ENCODE measurements at places on chromosomes 6 and 20.

- no peak for DNase-seq
Measured at GRCh38 chr20:2911200-2911599, 37.9 kb downstream of the PTPRA start.

- DNase-seq = no peak
Measured at GRCh38 chr6:170057034-170057734, 233.7 kb downstream of the DLL1 start.

DNA sequence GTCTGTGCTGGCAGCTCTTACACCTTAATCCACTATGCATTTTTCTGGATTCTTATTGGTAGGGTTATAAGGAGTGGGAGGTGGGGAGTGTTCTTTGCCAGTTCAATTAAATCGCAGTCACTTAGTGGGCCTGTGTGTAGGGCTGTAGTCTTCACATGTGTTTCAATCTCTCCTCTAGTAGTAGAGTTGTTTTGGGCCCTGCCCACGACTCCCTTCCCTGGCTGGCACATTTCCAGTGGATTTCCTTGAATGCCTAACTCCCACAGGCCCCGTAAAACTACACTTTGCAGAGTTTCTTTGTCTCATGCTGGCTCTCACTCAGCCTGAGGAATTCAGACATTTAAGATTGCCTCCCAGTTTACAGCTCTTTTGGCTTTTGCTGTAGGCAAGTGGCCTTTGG, 414.0 kb upstream of the OPRM1 start:
- DNase-seq = peak; percentile 61

GRCh38 chr20:35663516-35664465, 909 bp downstream of the CPNE1 start:
- peak; percentile 44 for DNase-seq

DNA sequence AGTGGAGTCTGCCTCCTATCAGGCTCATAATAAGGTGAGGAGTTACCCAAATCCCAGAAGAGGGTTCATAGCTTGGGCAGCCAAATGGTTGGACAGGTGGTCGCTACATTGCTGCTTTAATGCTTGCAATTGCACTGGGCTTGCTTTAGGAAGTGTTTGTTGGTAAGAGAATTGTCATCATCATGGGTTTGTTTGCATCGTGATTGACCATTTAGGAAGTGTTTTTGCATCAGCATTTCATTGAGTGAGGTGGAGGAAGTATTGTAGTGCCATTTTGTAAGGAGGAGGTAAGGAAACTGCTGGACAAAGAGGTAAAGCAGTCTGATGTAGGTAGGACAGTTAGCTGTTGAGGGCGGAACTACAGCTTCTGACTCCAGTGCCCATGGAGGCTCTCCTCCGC, 101.5 kb downstream of the ARID1B start:
- no peak for DNase-seq

- no peak for DNase-seq
Measured at GRCh38 chr6:93059911-93060310, 359.4 kb downstream of the EPHA7 start.

DNA sequence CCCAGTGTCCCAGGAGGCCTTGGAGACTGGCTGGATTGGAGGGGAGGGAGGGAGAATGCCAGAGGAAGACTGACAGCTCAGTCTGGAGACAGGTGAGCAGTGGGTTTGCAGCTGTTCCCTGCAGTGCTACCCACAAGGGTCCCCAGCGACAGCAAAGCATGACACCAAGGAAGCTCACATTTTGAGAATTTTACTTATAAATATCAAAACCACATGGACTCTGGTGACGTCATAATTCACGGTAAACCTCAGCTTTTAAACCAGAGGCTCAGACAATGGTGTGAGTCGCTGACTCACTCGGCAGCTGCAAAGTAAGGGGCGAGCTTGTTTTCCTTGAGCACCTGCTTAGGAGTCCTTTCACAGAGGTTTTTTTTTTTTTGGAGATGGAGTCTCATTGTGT, 65.2 kb downstream of the THBS2 start:
- no peak for DNase-seq

DNA sequence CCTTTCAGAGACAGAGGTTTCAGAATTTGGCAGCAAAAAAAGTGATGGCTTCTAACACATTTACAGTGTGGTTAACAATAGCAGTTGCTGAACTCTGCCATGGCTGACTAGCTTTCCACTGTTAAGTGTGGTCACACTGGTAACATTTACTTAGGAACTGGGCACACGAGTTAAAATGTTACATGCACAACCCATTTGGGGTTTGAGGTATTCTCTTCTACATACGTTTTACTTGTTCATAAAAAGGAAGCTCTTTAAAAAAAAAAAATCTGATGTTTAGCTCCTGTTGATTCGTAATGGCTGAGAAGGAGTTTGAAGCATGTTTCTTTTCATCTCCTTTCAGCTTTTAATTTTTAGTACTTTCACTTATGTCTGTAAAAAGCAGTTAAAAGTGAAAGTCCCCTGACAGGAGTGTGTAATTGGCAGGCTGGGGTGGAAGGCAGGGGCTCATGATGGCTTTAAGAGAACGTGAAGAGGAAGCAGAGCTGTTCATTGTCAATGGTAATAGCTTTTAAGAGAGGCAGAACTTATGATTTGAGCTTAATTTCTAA, 245.9 kb downstream of the FARS2 start:
- no peak for DNase-seq

DNA sequence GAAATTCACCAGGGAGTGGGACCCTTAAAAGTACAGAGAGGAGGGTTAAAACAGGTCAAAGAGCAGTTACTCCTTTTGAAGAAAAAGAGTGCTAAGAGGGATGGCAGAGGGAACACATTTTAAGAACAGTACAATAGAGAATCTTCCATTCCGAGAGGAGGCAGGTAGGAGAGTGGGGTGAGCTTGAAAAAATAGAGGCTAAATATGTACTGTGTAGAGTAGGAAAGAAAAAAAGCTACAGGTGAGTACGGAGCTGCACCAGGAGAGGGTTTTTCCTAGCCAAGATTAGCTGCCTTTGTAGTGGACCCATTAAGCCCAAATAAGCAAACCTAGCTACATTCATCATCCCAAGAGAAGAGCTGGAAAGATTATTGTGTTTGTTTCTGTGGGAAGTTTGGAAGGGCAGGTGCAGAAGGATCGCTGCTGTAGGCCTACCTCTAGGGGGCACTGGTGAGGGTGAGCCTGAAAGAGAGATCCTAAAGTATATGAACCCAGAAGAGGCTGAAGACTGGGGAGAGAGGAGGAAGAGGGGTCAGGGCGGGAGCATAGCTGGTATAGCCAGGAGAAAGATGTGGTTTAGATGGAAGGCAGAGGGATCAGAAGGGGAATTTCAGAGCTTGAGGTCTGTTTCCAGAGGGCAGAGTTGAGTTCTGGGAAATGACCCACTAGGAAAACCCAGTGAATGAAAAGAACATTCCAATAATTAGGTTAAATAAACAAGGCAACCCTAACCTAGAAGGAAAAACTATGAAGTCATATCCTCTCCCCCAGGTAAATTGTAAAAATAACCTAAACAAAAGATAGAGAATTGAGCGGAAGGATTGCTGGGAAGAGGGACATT, 50.2 kb upstream of the HINT3 start:
- no peak for DNase-seq

DNA sequence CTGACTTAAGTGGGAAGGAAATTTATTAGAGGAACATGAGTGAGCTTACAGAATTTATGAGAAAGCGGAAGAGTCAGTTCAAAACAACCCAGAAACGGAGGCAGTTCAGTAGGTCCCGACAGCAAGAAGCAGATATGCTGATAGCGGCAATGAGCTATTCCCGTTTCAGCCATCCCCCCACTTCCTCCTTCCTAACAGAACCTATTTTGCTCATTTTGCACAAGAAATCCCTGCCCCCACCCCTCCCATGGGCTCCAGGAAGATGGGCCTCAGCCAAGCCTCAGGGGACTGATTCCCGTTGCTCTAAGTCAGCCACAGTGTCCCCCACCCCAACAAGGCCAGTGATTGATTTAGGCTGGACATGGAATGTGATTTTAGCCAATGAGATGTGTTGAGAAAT, 157.5 kb downstream of the CEBPB start:
- DNase-seq = peak; percentile 66

- DNase-seq = no peak
Measured at GRCh38 chr6:57108691-57109090, 18.7 kb downstream of the ZNF451 start.

- no peak for DNase-seq
Measured at GRCh38 chr6:113651920-113652319, 205.2 kb upstream of the MARCKS start.

- no peak for DNase-seq
Measured at GRCh38 chr6:34295721-34296120, 46.9 kb upstream of the SMIM29 start.

GRCh38 chr20:64242003-64242796, 13.3 kb upstream of the PCMTD2 start:
- no peak for DNase-seq

DNA sequence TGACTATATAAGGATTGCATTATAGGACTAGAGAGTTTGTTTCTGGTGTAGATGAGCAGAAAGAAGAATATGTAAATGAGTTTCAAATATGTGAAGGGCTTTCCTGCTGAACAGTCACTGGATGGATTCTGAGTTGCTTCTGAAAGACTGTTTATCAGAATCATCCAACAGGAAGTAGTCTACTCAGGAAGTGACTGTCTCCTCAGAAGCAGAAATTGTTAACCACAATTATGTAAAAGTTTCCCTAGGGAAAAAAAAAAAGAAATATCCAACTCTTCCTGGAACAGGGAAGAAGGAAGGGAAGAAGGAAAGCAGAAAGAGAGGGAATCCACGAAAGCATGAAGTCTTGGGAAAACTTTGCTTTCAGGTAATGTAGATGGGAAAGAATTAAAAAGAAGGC, 138.9 kb downstream of the TENT5A start:
- no peak for DNase-seq

DNA sequence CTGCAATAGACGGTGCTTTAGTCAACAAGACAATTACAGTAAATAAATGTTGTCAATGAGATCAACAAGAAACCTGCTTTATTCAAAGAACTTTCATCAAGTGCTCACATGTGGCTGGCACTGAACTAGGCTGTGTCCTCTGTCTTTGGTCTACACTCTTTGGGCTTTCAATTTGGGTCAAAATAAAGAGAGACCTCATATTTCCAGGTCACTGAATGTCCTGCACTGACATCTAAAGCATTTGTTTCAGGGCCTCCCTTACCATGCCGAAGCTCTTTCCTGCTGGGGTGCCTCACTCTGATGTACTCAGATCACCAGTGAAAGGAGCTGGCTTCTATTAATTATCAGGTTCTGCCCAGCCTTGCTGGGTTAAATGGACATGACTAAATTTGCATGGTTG, 32.0 kb downstream of the PDE7B start:
- DNase-seq = no peak

DNA sequence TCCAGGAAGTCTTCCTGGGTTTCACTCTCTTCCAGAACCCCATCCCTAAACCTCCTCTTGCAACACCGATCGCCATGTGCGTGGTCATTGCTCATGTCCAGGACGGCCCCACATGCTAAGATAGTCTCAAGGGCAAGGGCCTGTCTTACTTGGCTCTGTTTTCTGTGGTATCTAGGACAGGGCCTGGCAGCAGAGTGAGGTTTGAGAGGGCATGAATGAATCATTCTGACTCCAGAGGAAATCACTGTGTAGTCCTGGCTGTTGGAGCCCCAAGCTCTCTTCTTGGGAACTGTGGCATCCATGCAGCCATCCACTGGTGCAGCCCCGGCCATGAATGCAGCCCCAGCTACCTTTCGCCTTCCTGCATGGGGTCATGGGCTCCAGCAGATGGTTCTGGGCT, 12.4 kb downstream of the SIRPA start:
- DNase-seq = no peak

GRCh38 chr6:12459945-12460661, 169.9 kb downstream of the EDN1 start:
- DNase-seq = peak; percentile 21

- no peak for DNase-seq
Measured at GRCh38 chr6:19864285-19864684, 27.1 kb downstream of the ID4 start.

- DNase-seq = no peak
Measured at GRCh38 chr6:49937811-49938210, 26.2 kb downstream of the DEFB114 start.

- DNase-seq = no peak
Measured at GRCh38 chr6:151443911-151444621, 7.9 kb downstream of the RMND1 start.

DNA sequence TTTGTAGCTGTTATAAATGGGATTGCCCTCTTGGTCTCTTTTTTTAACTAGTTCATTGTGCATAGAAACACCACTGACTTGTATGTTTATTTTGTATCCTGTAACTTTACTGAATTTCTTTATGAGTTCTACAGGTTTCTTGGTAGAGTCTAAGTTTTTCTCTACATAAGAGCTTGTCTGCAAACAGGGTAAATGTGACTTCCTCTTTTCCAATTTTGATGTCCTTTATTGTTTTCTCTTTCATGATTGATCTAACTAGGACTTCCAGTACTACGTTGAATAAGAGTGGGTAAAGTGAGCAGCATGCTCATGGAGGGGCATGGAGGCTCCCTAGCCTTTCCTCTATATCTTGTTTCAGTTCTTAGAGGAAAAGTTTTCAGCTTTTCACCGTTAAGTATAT, 3.0 kb upstream of the WFDC10A start:
- DNase-seq = no peak

DNA sequence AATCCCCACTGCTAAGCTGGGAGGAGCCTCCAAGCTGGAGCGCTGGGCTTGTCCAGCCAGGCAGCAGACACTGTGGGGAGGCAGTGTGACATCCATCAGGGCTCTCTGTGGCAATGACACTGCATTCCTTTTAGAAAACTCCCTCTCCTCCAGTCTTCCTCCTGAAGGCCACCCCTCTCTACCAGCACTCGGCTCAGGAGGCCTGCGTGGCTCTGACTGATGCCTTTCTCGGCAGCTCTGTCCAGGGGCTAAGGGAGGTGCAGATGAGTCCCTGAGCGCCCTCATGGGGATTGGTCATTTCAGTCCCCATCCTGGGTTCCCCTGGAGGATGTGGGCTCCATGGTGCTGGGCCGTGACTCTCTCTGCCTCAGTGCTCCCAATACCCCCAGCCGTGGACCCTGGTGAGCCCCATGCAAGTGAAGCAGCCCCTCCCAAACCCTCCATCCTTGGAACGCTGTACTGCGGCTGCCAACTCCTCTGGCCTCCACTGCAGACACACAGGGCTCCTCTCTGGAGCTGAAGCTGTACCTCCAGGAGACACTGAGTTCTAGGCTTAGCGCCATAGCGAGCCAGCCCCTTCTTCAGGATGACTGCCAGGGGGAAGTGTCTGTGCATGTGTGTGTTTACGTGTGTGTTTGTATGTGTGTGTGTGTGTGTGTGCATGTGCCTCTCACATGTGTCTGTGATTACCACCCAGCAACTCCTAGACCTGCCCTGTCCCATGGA, 209.6 kb downstream of the ERMARD start:
- DNase-seq = peak; percentile 12

GRCh38 chr6:153437193-153437592, 306.1 kb upstream of the RGS17 start:
- DNase-seq = no peak

GRCh38 chr20:49455691-49456090, 26.8 kb downstream of the KCNB1 start:
- DNase-seq = no peak
